ENCODE measurements at places on chromosomes 3 and 15. TPM values are rescaled to one million over a fixed set of nuclear protein-coding genes. Genes with fewer than 3 reads are reported as not detected.

The C3orf20 gene
- not detected for total RNA-seq

- H3K36me3 ChIP-seq: no peaks in the 10 kb centered on the region
- H3K4me3 ChIP-seq: peak overlapping the region; percentile 1
- H3K4me1 ChIP-seq: peaks cover 4% of the 10 kb centered on the region
- DNase-seq: no peak
- peak overlapping the region; percentile 97 for H3K27ac ChIP-seq
These were observed 13.7 kb downstream of the NR2F2 start for GRCh38 chr15:96344060-96344705.

DNA sequence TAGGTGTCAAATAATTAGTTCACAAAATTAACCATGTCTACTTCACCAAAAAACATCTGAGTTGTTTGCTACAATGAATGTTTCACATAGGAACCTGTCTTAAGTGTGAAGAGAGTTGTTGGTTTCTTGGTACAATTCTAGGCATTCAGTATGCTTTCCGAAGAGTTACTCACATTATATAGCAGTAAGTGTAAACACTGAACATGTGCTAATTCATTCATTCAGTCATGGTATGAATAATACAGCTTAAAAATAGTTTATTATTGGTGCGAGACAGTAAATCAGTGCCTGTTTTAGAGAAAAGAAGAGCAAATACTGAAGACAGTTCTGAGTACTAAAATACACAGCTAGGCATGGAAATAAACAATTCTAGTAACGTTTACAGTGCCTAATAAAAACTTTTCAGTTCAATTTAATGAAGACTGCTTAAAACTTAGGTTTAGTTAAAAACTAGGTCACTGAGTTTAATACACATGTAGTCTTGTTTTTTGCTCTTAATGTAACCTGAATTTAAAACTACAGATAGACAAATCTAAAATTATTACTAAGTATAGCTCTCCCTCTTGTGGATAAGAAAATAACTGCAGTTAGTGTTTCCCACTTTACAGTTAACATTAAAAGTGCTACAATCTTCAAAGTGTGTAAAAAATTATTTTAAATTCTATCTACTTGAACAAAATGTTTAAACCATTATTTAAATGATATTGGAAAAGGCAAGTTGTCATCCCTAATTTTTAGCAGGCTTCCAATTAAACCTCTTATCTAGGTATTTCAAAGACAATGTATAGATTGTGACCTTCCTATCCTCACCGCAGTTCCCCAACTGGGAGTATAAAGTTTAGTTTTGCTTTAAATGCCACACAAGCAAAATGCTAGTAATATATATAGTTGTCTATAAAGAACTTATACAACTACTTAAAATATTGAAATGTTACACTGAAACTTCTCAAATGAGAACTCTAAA lies 20.1 kb upstream of the ZCWPW2 start:
- H3K4me3 ChIP-seq: no peak overlapping the region
- H3K27ac ChIP-seq: no peak overlapping the region
- no peaks in the 10 kb centered on the region for H3K36me3 ChIP-seq

DNA sequence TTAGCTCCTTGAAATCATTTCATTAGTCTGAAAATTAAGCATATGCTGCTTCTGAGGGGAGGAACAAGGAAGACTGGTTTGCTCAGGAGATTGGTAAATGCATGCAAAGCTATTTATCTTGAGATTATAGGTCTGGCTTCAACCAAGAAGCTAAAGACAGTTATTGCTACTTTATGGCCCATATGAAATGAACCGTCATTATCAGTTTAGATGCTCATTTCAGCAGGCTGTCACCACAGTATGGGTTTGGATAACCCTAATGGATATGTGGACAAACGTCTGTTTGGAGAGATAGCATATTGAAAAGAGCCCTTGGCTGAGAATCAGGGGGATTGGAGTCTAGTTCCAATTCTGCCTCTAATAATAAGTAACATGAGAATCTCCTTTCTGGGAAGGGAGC lies 922.6 kb downstream of the TUSC7 start:
- DNase-seq: no peak
- H3K36me3 ChIP-seq: no peaks in the 10 kb centered on the region
- no peak overlapping the region for H3K27ac ChIP-seq
- no peaks in the 10 kb centered on the region for H3K27me3 ChIP-seq
- no peaks in the 10 kb centered on the region for H3K4me1 ChIP-seq
- no peak overlapping the region for H3K4me3 ChIP-seq

DNA sequence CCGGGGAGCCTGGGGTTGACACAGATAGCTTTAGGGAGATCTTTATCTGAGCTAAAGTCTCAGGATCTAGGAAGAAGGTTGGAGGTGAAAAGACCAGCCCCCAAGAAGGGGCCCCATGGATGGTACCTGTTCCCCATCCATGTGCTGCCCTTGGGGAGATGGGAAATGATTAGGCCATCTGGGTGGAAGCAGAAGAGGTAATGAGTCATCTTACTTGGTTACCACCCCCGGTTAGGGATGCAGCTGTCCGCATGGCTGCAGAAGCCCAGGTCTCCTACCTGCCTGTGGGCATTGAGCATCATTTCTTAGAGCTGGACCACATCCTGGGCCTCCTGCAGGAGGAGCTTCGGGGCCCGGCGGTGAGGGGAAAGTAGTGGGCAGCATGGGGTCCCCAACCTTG lies 3.1 kb upstream of the CPLX3 start:
- H3K36me3 ChIP-seq: no peaks in the 10 kb centered on the region
- H3K4me3 ChIP-seq: no peak overlapping the region
- no peaks in the 10 kb centered on the region for H3K4me1 ChIP-seq
- H3K27ac ChIP-seq: no peak overlapping the region

DNA sequence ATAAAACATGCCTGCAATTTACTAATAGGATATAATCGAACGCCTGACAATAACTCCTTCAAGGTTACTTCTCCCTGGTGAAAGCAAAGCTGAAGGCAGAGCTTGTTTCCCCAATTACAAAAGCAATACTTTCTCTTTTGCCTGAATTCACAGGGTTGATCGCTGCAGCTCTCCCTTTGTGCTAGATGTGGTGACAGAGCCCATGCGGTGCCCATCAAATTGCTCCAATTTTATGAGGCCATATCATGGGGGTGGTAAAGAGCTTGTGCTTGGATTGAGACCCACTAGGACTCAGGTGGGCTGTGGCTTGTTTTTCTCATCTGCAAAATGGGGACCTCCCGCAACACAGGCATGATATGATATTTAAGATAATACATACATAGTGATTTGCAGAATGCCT lies 143.4 kb downstream of the GREM1 start:
- no peaks in the 10 kb centered on the region for H3K36me3 ChIP-seq
- no peak overlapping the region for H3K27ac ChIP-seq
- H3K4me3 ChIP-seq: no peak overlapping the region
- no peak for DNase-seq
- no peaks in the 10 kb centered on the region for H3K4me1 ChIP-seq
- no peaks in the 10 kb centered on the region for H3K27me3 ChIP-seq

DNA sequence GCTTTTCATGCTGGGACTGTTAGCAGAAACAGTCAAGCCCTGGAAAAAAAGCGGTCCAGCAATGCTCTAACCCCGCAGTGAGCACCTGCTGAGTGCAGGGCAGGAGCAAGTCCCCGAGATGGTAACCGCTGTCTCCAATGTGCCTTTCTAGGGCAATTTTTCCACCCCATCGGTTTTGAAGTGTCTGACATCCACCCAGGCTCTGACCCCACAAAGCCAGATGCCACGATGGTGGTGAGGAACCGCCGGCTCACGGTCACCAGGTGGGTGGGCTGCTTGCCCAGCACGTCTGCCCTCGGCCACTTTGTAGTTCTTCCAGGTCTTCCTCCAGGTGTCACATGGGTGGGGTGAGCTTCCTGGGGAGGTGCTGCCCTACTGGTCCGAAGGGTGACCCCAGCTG lies 3.2 kb upstream of the ITIH3 start:
- no peaks in the 10 kb centered on the region for H3K36me3 ChIP-seq
- peaks cover 5% of the 10 kb centered on the region for H3K4me1 ChIP-seq
- H3K27me3 ChIP-seq: no peaks in the 10 kb centered on the region
- DNase-seq: no peak
- H3K27ac ChIP-seq: no peak overlapping the region

DNA sequence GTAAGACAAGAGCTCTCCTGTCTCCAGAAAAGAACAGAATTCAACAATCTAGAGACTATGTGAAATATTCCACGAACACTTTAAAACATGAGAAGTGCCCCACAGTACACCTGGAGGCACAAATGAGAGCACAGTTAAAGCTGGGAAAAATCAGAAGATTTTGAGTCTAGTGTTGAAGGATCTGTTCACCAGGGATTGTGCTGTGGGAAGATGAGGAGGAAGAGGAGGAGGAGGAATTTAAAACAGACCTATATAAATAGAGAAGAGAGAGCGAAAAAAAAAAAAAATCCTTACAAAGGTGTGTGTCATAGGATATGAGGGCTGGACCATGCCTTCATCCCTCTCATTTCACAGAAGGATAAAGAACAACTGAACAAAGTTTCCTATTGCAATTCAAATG lies 361.0 kb upstream of the SEMA6D start:
- no peaks in the 10 kb centered on the region for H3K4me1 ChIP-seq
- H3K4me3 ChIP-seq: no peak overlapping the region
- no peak for DNase-seq
- H3K27ac ChIP-seq: no peak overlapping the region
- H3K36me3 ChIP-seq: no peaks in the 10 kb centered on the region

DNA sequence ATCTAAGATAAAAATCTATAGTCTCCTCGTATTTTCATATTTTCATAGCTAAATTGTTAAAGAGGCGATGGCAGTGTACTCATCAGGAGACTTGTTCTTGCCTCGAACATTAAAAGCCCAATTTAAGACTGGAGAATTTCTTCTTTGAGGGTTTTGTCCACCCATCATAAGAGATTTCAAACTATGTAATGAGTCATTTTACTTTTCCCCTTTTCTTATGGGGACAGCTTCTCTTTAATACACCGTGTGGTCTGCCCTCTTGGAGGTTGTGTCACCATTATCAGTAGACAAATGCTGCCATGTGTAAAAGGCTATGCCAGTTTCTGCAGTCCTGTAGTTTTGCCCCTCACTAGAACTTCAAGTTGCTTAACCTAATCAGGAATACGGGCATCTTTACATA lies 16.9 kb downstream of the TGFBR2 start:
- H3K4me1 ChIP-seq: peaks cover 19% of the 10 kb centered on the region
- H3K36me3 ChIP-seq: no peaks in the 10 kb centered on the region
- H3K27ac ChIP-seq: no peak overlapping the region
- no peak for DNase-seq
- H3K27me3 ChIP-seq: no peaks in the 10 kb centered on the region

The HHLA2 gene
- not detected for total RNA-seq

Data from thyroid gland (tissue), 4 donors.